NCI-H187 (cell line): ENCODE measurements at places on chromosomes 16 and 17.

DNA sequence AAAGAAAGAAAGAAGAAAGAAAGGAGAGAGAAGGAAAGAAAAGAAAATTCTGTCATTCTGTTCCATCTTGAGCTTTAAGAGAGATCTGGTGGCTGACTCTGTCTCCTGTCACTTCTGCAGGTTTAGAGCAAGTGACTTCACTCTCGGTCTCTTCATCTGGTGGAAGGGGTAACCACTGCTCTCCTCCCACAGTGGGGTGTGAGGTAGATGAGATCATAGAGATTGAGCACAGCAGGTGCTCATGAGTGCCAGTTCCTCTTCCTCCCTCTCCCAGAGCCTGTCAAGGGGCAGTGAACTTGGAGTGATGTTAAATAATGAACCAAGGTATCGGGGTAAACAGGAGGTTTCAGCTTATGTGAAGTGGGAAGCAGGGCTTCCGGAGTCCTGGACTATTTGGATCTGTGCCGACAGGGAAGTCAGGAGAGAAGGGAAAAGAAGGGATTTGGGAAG, 47.7 kb downstream of the BEAN1 start:
- DNase-seq: no peak

DNA sequence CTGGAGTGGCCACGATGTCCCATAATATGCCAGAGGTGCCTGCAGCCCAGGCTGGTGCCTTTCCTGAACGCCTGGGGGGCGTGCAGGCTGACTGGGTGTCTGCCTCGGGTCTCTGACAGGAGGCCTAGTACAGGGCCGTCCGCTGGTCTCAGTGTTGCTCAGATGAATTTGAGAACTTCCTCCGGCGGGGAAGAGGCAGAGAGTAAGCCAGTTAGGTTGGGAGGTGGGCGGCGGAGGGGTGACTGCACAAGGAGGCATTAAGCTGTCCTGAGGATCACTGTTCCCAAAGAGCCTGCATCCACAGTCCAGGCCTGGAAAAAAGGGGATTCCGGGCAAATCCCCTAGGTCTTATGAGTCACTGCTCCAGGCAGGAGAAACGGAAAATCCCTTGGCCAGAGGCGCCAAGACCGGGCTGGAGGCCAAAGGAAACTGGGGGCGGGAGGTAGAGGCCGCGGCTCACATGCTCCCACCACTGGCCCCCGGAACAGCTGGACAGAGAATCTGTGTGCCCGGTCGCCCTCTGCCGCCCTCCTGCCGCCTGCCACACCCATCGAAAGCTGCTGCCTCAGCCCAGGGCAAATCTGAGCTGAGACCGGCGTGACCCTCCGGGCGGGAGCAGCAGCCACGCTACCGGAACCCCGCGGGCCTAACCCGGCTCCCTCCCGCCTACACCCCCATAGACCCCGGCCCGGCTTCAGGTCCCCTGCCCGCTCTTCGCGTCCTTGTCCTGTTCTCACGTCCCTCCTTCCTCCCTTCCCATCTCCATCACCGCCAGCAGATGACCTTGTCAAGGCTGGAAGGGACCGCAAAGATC, 1.2 kb downstream of the TRIM47 start:
- no peak for DNase-seq

DNA sequence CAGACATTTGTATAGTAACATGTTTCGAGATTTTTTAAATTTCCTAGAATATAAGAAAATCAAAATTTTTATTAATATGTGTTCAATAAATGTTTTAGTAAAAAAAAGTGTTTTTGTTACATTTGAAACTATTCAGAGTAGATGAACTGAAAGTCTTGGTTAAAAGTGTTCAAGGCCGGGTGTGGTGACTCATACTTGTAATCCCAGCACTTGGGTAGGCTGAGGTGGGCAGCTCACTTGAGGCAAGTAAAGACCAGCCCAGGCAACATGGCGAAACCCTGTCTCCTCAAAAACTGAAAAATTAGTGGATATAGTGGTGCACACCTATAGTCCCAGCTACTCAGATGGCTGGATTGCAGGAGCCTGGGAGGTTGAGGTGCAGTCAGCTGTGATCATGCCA, 16.8 kb upstream of the PHKG2 start:
- DNase-seq: no peak

GRCh38 chr16:11034481-11034931, 90.1 kb downstream of the CLEC16A start:
- no peak for DNase-seq

DNA sequence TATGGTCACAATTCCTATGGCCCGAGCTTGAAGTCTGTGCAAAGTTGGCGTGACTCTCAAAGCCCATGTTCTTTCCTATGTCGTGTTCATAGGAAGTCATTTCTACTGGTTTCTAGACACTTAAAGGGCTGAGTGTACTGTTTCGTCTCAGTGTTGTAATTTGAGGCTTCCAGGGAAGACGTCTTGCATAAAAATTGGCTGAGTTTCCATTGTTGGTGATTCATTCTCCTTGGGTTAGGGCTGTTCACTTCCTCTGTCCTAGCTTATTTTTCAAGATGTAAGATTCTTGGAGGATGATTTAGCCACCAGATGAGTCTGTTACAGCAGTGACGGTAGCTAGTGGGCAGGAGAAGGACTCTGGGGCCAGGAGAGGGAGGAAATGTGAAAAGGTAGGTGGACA, 43.1 kb downstream of the PIK3R5 start:
- no peak for DNase-seq

GRCh38 chr17:51279183-51279582, 18.8 kb downstream of the UTP18 start:
- DNase-seq: no peak

DNA sequence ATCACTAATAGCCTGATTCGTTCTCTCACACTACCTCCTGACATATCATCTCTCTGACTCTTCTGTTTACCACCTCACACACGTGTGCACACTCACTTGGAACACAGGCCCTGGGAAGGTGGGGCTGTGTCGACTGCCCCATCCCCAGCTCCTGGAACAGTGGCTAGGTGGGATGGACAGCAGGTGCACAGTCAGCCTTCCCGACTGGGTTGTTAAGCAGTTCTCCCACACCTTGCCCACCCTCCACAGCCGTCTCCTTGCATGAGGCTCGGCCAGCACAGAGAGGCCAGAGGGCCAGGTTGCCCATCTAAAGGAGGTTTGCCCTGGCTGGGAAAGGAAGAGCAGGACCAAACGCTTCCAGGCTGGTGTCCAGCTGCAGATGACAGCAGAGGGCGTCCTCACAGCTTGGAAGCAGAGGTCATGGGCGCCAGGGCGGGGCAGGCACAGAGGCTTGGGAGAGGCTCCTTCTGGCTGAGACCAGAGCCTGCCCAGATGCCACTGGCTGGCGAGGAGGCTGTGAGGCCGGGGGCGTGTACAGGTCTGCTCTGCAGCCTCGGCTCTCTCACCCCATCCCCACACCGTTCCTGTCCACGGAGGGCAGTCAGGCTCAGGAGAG, 92.8 kb downstream of the AMFR start:
- no peak for DNase-seq

GRCh38 chr16:54657058-54657708, 273.5 kb upstream of the IRX5 start:
- no peak for DNase-seq

DNA sequence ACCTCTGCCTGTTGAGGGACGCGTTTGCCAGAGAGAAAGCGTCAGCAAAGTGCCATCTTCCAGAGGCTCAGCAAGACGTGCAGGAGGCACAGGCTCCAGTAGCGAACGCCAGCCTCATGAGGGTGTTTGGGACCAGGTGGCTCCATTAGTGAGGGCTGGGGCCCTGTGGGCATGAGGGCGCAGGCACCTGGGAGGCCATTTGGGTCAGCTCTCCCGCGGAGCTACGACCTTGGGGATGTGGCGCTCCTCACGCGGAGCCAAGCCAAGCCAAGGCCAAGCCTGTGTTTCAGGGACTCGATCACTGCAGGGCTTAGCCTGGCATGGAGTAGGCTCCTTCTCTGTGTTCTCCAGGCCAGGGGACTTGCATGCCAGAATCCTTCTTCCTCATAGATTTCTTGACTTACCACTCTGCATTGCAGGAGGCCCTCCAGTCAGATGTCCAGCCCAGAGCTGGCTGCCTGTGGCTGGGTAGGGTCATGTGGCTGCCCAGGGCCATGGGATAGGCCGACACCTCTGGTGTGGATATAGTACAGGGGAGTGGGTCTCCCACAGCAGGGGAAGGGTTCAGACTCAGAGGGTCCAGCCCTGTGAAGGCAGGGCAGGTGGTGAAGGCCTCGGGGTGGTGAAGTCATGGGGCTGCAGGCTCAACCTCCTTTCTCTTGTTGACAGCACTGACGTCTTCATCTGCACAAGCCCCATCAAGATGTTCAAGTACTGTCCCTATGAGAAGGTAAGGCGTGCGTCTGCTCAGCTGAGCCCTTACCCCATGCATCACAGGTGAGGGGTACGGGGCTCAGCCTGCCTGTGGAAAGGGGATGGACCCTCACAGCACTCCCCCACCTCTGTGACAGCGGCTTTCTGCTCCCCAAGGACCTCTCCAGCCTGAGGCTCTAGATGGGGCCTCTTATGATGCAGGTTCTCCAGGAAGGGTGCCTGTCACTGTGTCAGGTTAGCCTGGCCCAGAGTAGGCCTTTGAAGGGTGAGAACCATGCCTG, 19.6 kb downstream of the NT5M start:
- no peak for DNase-seq

DNA sequence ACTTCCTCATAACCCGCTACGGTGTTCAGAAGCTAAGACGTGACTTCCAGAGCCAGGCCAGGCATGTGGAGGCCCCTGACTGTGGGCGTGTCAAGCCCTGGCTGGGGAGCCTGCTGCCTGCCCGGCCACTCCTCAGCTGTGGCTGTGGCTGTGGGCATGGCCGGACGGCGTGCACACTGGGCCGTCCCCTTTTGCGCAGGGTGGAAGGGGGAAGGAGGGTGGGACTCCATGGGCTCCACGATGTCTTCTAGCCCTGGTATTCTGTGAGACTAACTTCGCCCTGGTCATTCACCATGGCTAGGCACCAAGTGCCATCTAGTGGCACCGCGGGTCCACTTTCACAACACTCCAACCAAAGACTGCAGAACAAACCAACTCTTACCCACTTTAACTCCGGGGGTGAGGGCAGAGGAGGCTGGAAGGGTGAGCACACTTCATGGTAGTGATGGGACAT, 67.9 kb downstream of the N4BP1 start:
- no peak for DNase-seq

GRCh38 chr16:65783709-65784474, 582.6 kb upstream of the CDH5 start:
- DNase-seq: no peak

- DNase-seq: no peak
Measured at GRCh38 chr17:81890447-81891302, 711 bp downstream of the ALYREF start.

GRCh38 chr17:44655983-44656710, at the start of gene MEIOC:
Gene MEIOC (plus strand): TSS chr17:44656468. CDS start chr17:44656614, 146 bp downstream.
- DNase-seq: no peak

DNA sequence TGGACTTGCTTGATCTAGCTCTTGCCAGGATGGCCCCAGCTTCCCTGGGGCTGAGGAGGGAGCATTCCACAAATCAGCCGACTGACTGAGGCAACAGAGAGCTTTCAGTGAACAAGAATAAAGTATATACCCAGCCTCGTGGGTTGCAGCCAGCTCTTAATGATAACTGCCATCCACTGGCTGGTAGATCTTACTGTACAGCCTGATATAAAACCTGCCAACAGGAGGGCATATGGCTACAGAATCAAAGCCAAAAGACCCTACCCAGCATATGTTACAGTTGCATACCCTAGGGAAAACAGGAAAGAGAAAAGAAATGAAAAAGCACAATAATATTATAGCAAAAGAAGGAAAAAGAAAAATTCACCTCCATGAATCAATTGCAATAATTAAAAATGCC, 775.9 kb upstream of the KIF2B start:
- DNase-seq: no peak

DNA sequence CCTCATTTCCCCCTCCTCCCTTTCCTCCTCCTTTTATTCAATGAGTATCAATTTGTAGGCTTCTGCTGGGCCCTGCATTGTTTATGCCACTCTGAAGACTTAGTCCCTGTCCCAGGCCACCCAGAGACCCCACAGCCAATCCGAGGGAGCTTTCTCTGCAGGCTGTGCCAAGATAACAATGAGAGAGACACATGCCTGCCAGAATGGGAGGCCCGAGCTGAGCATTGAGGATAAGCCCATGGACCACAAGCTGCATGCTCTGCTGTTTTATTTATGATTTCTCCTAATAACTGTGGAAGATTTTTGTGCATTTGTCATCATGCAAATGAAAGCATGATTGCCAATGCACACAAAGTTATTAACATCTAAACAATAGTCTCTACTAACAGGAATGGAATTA, 3.0 kb downstream of the RCVRN start:
- DNase-seq: no peak

GRCh38 chr17:67481808-67482207, 104.7 kb downstream of the PITPNC1 start:
- DNase-seq: no peak

- no peak for DNase-seq
Measured at GRCh38 chr16:58063377-58064076, 38.0 kb downstream of the MMP15 start.

DNA sequence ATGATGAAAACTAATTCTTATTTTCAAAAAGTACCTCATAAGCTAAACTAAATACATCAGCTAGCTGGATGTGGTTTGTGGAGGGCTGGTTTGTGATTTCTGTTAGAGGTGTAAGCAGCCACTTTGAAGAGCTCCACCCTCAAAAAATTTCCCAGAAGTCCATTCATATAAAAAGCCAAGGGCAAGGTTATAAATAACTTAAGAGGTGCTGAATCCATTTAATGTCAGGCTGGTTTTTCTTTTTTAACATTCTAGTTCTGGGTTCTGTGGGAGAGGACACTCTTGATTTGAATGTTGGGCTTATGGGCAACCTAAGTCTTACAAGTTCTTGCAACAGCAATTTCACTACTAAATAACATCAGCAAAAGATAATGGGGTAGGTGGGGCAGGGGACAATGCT, 3.4 kb upstream of the WIPI1 start:
- DNase-seq: no peak

DNA sequence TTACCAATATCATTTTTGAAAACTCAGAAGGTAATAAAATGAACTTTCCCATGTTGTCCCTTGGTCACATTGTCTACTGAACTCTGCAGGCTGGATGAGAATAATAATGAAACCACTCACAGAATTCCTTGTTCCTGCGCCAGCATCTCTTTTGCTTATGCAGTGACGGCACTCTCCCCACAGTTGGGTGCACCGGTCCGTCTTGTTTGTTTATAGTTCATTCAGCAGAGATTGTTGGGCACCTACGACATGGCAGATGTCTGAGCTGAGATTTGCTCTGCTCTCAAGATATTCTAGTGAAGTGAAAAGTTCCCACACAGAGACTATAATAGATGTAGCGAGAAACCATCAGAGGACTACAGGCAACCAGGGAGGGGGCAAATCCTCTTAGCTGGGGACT, 375.7 kb upstream of the CDH11 start:
- DNase-seq: no peak
